B cell (primary cell): ENCODE measurements at places on chromosomes 7 and 10. TPM values are rescaled to one million over a fixed set of nuclear protein-coding genes. Genes with fewer than 3 reads are reported as not detected.

DNA sequence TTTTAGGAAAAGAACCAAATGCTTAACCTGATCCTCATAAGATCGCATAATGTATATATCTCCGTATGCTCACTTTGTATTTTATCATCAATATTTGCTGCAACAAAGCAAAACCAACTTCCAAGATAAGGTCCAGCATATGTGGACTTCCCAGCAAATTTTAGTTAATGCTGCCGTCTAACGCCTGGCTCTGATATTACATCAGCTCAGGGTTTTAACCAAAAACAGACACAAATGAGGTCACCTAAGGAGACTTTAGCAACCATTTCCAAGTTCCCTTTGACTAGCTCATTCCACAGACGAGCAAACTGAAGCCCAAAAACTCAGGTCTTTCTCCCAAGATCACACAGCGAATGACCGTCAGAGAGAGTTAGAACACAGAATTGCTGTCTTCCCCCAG is 59.4 kb upstream of the UCN3 start:
- DNase-seq = no peak

BTBD16 gene
- total RNA-seq = not detected in 2 replicates

EIF5AL1 gene
- total RNA-seq = 0.56 and 0.76 TPM in 2 replicates

- no peak for DNase-seq
Observed at GRCh38 chr10:60286559-60286958, 103.1 kb downstream of the ANK3 start.

ZNF804B gene
- not detected in 2 replicates for total RNA-seq
